ENCODE measurements at places on chromosomes 2 and 18.

GRCh38 chr18:39149211-39149806 lies 1583.7 kb upstream of the CELF4 start:
- no peak for DNase-seq

- no peak for DNase-seq
Measured at GRCh38 chr2:3741867-3742602, 38.7 kb downstream of the DCDC2C start.

- no peak for DNase-seq
Measured at GRCh38 chr18:48702346-48703027, 163.7 kb downstream of the CTIF start.

- no peak for DNase-seq
Measured at GRCh38 chr18:50056185-50056584, 138.8 kb downstream of the MYO5B start.

DNA sequence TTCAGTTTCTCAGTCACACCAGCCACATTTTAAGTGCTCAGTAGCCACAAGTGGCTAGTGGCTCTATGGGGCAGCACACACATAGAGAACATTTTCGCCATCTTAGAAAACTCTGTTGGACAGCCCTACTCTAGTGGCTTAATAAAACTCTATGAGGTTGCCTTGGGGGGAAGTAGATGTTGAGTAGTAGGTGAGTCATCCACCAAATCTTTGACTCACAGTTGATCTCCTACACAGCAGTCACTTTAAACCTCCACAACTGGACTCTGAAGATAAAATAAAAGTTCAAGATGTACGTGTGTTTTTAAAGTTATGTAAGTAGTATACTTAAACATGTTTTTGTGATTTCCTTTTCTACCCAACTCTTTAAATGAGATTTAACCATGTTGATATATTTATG lies 379.0 kb downstream of the SETBP1 start:
- DNase-seq, result no peak
